T-cell (primary cell): ENCODE measurements at places on chromosomes 2 and 18. TPM values are rescaled to one million over a fixed set of nuclear protein-coding genes. Genes with fewer than 3 reads are reported as not detected.

GRCh38 chr2:3298191-3298590 lies 79.4 kb downstream of the EIPR1 start:
- no peak for DNase-seq

DNA sequence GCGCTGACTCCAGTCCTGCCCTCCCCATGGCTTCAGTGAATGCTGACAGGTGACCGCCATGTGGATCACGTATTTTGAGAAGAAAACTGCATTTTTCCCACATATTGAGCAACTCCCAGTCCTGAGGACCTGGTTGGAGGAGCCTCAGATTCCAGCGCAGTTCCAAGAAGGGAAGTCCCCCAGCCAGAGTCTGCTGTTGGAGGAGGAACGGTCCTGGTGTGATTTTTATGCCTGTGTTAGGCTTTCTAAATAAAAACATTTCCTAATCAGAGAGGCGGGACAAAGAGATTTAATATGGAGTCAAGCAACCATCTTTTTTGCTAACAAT lies 32.3 kb upstream of the COL6A3 start:
- DNase-seq = no peak

Gene PCGF1
- total RNA-seq = 34.3 TPM

DNA sequence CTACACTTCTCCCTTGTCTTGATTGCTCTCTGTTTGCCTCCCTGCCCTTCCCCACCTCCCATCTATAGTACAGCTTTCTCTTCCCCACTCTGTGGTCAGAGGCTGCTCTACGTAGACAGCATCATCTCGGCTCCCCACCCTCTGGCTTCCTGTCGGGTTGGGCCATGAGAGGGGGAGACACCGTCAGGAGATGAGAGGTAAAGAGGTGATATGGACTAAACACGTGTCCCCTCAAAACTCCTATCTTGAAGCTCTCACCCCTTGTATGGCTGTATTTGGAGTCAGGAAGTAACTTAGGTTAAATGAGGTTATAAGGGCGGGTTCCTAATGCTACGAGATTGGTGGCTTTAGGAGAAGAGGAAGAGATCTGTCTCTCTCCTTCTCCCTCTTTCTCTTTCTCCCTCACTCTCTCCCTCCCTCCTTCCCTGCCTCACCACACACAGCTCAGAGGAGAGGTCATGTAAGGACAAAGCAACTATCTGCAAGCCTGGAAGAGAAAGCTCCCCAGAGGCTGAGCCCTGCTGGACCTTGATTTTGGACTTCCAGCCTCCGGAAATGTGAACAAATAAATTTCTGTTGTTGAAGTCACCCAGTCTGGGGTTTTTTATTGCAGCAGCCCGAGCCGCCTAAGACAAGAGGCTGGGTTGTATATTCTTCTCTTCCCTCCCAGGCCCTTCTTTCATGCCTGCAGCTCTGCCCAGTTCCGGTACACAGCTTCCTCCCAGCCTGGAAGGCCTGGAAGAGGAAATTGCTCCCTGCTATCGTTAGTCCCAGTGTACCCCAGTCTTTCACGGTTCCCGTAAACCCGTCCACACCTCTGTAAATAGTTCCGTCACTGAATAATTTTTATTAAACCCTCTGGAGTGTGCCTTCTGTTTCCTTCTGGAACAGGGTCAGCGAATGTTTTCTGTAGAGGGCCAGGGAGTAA lies 138.0 kb downstream of the AKAIN1 start:
- peak; percentile 65 for DNase-seq

Gene DSG1
- not detected for total RNA-seq

Gene ASB18
- total RNA-seq = not detected

DNA sequence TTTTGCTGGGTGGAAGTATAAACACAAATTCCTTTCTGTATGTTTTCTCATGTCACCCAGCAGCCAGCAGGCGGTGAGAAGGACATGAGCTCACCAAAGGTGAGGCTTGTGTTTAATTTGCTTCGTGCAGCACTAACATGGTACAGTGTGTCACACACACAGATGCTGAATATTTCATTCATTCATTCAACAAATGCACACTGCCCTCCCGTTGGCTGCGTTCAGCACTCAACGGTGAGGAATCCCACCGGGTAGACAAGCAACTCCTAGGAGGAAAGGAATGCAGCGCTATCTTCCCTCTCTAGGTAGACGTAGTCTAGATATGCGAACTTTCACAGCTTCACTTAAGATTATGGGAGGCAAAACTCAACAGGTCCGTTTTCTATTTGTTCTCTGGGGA lies 85.1 kb downstream of the LONRF2 start:
- no peak for DNase-seq

- DNase-seq = no peak
Observed at GRCh38 chr2:159148901-159149300, 137.6 kb downstream of the WDSUB1 start.

- no peak for DNase-seq
Observed at GRCh38 chr2:42523341-42523740, 29.6 kb upstream of the KCNG3 start.

GRCh38 chr2:140502951-140503630 lies 1627.7 kb downstream of the LRP1B start:
- no peak for DNase-seq

DNA sequence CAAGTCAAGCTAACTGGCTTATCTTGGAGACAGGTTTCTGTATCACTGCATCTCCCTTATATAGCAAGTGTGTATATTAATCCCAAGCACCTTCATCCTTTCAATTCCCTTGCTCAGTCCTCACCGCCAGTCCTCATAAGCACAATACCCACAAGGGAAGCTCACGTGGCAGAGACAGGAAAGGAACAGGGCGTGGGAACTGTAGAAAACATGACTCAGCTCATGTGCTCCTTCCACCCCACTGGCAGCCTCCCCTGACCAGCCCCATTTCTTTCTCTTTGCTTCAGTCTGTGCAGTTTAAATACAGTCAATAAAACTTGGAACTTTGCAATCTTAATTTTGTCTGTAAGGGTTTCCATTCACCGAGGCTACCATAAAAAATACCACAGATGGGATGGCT lies 36.5 kb upstream of the CDH19 start:
- no peak for DNase-seq

DNA sequence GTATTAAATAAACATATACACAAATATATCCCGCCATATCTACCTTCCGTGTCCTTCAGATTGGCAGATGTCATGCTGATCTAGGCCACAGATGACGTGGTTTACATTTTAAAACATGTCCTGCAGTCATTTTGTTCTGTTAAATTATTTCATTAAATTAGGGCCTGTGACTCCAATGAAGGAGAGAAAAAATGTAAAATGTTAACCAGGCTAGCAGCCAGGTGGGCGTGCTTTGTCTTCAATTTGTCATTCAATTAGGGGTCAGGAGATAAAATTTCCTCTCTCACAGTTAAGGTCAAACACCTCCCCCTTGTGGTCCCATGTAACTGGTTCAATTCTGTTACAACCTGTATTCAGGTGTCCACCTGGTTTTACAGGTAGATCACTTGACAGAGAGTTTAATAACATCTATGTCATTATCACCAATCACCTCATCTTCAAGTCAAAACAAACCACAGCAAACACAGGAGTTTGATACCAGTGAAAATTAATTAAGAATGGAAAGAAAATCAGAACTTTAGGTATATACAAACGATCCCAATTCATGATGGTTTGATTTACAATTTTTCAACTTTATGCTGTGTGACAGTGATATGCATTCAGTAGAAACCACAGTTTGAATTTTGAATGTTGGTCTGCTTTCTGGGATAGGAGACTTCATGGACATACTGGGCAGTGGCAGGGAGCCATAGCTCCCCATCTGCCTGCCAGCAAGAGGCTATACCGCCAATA lies 339.4 kb downstream of the CMPK2 start:
- DNase-seq = no peak

DNA sequence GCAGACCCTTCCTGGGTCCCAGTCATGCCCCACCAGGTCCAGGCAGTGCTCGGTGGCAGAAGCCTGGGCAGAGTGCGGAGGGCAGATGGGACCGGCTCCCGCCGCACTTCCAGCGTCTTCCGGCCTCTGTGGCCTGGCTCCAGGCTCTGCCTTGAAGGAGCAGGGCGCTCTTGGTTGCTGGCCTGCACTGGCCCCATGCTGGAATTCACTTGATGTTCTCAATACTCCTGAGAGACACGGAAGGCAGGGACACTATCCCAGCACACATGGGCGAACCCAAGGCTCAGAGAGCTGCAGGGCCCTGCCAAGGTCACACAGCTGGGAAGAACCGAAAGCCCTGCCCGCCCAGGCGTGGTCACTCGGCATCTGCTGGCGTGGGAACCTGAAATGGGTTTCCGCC lies 87.6 kb upstream of the ODC1 start:
- DNase-seq = no peak

DNA sequence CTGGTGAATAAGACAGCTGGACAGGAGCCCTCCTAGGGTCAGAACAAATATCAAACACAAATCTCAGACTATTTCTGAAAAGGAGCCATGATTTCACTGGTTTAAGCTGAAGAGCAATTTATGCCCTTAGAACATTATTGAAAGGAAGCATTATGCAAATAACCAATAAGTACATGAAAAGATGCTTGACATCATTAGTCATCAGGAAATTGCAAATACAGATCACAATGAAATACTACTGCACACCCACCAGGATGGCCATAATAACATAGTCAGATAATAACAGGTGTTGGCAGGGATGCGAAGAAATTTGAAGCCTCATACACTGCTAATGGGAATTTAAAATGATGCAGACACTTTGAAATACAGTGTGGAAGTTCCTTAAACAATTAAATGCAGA lies 176.4 kb upstream of the RAB6C start:
- DNase-seq = no peak

DNA sequence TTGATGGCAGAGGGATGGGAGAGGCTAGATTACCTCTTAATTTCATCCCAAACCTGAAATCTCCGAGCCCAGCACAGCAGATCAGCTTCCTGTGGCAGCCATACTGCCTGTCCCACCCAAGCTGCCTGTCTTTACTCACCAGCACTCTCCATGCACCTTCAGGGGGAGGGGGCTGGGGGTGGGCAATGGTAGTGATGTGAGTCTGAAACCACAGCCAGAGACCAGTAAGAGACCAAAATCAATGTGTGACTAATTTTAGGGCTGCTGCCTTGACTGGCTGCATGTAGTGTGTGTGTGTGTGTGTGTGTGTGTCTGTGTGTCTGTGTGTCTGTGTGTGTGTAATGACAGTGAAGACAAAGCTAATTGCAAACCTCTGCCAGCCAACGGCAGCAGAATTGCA lies 11.7 kb upstream of the TEX261 start:
- no peak for DNase-seq

Gene NT5DC4
- not detected for total RNA-seq

GRCh38 chr2:99754210-99754609 lies 264.4 kb upstream of the REV1 start:
- DNase-seq = no peak

- no peak for DNase-seq
Observed at GRCh38 chr18:72648481-72648960, 104.4 kb upstream of the CBLN2 start.

DNA sequence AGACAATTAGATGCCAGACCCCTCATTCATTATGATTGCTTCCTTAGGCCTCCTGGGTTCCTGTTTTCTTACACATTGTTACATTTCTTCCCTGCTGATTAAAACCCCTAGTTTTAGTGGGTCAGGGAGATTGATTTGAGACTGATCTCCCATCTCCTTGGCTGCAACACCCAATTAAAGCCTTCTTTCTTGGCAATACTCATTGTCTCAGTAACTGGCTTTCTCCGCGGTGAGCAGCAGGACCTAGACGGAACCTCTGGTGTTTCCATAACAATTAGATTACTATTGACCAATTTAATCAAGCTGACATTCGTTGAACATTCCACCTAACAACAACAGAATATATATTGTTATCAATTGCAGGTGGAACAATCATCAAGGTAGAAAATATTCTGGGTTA lies 1676.4 kb upstream of the SLC39A10 start:
- no peak for DNase-seq

DNA sequence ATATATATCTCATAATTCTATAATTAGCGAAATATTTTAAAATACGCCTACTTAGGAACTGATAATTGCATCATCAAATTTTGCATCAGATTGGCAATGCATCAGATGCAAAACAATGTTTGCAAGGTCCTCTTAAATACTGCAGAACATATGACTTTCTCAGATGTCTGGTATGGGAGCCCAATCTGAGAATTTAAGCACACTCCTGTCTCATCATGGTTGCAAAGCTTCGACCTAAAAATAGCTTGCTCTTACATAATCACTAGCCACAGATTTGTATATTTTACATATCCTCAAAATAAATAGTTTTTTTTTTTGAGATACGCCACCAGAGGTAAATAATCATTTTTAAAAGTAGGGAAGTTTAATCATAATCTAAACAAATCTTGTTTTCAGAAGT lies 123.2 kb downstream of the CABYR start:
- no peak for DNase-seq

Gene SIGLEC15
- total RNA-seq = not detected

DNA sequence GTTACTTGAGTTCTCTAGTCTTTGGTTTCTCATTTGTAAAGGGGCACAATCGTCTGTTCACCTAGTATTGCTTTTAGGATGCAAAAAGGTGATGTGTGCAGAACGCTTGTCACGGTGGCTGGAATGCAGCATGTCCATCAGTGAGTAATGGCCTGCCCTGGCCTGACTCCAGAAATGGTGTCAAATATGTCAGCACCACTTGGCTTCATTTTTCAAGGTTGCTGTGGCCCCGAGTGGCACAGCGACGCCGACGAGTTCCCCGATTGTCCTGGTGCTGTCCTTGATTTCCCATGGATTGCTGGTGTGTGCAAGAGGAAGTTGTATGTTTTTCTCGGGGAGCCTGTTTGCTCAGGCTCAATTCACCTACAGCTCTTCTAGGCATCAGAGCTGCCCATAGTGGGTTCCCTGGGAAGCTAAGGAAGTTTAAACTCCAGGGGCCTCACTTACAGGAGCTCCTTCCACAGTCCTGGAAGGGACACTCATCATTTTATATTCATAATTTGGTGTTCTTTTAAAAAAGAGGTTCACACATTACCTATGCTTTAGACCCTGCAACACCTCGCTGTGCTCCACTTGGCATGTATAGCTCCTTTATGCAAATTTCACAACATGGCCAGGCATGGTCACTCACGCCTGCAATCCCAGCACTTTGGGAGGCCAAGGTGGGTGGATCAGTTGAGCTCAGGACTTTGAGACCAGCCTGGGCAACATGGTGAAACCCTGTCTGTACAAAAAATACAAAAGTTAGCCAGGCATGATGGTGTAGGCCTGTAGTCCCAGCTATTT lies 25.6 kb upstream of the ZNF407 start:
- DNase-seq = no peak

GRCh38 chr2:197130318-197130717 lies 180.3 kb downstream of the ANKRD44 start:
- DNase-seq = no peak

DNA sequence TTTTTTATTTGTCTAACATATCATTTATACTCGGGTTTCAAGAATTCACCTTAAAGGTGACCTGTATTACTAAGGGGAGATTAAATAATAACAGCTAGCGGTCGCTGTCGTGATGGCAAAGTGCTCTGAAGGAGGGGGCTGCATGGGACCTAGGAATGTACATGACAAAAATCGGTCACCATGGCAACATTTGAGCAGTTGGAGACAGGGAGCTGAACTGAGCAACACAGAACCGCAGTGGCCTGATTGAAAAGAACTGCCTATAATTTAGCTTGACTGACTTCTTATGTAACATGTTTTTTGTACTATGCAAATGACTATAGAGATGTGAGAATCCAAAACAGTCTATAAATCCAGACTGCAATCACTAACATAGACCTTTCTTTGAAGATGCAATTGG lies 34.3 kb upstream of the EPHA4 start:
- no peak for DNase-seq
